ENCODE measurements at places on chromosomes 12 and 14. TPM values are rescaled to one million over a fixed set of nuclear protein-coding genes. Genes with fewer than 3 reads are reported as not detected.

LRRC9 gene
- 0.47 TPM for polyA plus RNA-seq

KRT1 gene
- 1.0 TPM for polyA plus RNA-seq

DNA sequence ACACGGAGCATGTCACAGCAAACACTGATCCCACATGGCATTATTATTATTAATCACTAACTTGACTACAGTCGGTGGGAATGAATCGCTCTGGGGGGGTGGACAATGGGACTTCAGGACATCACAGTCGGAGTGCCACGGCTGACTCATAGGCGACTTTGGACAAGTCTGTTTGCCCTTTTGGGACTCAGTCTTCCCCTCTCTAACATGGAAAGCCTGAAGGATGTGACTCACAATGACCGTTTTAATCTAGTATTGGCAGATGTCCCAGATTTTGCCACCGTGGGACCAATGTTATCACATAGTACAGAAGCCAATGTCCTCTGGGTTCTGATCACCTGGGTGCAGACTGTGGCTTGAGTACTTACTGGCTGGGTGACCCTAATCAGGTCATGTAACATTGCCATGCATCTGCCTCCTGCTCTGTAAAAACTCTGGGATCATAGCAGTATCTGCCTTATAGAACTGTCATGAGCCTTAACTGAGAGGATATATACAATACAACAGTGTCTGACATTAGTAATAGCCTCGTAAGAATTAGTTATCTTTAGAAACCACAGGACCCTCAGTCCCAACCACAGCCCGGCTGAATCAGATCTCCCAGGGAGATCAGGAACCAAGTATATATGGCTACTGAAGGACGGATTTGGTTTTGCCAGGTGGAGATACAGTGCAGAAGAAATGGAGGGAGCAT lies 362.6 kb downstream of the BCL11B start:
- no peak for DNase-seq

SIX1 gene
- polyA plus RNA-seq, result 59.4 TPM

RPGRIP1 gene
- polyA plus RNA-seq, result 0.82 TPM

ARMH4 gene
- 6.8 TPM for polyA plus RNA-seq

GRCh38 chr14:87409393-87409792 lies 583.6 kb downstream of the GALC start:
- no peak for DNase-seq

DNA sequence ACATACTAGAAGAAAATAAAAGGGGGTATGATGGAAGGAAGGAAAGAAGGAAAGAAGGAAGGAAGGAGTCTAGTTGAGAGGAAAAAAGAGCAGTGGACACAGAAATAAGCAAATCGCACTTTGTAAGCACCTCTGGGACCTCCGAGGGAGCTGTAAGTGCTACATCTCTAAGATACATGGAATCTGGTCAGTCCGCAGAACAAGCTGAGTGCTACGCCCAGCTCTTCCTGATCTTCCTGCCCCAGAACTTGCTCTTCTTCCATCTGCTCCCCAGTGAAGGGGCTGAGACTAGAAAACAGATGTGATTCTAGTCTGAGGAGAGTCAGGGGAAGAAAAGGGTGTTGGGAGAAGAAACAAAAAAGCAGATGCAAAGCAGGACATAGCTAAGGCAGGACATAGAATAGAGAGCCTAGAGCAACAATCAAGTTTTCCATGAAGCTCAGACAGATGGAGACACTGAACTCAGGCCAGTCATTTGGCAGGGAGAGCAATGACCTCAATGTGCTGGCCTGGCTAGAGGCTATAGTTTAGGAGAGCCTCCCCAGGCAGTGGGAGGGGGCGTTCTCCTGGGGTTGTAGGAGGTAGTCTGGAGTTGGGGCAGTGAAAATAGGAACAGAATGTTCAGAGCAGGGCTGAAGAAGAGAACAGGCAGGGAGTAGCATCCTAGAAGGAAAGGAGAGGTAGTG lies 1.7 kb upstream of the MFAP5 start:
- DNase-seq, result peak; percentile 97

GRCh38 chr14:93991212-93991611 lies 5.9 kb upstream of the CCDC197 start:
- no peak for DNase-seq

CCDC91 gene
- polyA plus RNA-seq, result 20.6 TPM

DNA sequence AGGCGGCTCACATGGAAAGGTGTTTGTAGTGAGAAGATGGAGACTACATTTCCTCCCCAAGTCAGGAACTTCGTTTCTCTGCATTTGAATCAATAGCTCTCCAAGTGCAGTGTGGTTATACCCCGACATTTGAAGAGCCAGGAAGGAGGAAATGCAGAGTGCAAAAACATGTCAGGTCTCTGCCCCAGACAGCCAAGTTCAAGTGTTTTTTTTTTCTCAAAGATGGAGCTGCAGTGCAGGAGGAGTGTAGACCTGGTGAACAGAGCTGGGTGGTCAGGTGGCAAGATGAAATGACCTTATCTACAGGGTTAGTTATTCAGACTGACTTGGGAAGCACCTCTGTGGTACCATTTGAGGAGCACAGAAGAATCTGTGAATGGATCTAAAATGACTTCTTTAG lies 21.3 kb downstream of the MLXIP start:
- DNase-seq, result no peak

RNASE3 gene
- polyA plus RNA-seq, result 0.28 TPM

GRCh38 chr14:26741711-26742212 lies 143.9 kb upstream of the NOVA1 start:
- DNase-seq, result no peak

DNA sequence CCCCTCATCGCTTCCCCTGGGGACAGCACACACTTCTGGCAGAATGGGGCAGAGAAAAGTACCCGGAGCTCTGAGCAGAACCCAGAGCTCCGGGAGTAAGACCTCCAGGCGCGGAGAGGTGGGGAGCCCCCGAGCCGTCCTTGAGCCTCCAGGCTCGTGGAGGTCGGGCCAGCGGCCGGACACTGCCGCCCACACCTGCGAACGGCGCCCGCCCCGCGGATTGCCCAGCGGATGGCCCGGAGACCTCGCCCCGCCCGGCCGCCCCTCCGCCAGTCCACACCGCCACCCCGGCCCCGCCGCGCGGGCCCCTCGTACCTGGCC lies 344 bp downstream of the SPTLC2 start:
- no peak for DNase-seq

TSHR gene
- 0.65 TPM for polyA plus RNA-seq

- no peak for DNase-seq
Measured at GRCh38 chr12:128567730-128568129, 256.0 kb downstream of the SLC15A4 start.

FAR2 gene
- 10.5 TPM for polyA plus RNA-seq

- DNase-seq, result no peak
Measured at GRCh38 chr12:100857971-100858370, 63.4 kb downstream of the ANO4 start.

TPPP2 gene
- polyA plus RNA-seq, result 0.49 TPM

DNA sequence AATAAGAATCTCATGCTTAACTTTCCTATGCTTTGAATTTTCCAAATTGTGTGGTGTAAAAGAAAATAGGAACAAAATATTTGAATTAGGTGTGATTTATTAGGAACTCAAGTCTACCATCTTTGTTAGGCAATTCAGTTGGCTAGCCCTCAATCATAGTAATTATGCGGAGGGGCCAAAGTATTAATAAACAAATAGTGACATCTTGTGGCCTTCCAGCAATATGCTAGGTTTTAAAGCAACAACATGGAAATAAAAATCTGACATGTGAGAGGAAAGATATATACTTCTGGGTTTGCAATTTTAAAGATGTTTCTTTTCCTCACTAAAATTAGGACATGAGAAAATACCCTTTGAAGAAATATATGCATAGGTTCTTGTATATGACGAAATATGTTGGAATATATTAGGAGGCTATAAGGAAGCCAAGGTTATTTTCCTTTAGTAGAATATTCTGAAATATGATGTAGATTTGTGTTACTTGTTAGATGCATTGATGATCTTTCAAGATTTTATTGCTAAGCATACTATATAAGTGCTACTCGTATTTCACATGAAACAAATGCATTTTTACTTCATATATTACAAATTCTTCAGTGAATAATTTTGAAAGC lies 200.4 kb downstream of the PTPRO start:
- no peak for DNase-seq

KRT6A gene
- polyA plus RNA-seq, result not detected

DNA sequence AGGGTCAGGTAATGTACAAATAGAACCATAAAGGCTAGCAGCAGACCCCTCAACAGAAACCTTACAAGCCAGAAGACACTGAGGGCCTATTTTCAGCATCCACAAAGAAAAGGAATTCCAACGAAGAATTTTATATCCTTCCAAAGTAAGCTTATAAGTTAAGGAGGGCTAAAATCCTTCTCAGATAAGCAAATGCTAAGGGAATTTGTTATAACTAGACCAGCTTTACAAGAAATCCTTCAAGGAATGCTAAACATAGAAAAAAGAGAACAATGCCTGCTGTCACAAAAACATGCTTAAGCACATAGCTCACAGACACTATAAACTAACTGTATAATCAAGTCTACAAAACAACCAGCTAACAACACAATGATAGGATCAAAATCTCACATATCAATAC lies 130.7 kb upstream of the RPL10L start:
- DNase-seq, result no peak

GRCh38 chr12:24244801-24245200 lies 295.3 kb upstream of the SOX5 start:
- DNase-seq, result no peak

DNA sequence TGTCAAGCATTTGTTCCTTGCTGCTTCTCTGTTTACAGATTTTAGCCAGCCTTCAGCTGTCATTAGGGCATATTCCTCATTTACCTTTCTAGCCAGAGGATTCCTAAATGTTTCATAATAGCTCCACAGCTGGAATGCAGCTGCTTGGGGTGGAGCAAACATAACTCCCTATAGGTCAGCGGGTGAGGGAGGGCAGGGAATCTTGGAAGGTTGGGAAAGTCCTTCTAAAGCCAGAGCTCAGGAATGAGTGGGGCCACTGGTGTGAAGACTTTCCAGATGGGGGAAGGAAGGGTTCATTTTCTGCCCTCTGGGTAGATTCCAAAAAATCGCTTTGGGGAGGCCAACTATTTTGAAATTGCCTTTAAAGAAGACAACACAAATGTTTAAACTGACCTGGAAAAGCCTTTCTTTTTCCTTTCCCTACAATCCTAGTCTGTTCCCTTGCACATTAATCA lies 16.3 kb upstream of the IRF2BPL start:
- DNase-seq, result no peak

- no peak for DNase-seq
Measured at GRCh38 chr14:92652413-92653151, 95.8 kb downstream of the LGMN start.

POTEM gene
- not detected for polyA plus RNA-seq

DNA sequence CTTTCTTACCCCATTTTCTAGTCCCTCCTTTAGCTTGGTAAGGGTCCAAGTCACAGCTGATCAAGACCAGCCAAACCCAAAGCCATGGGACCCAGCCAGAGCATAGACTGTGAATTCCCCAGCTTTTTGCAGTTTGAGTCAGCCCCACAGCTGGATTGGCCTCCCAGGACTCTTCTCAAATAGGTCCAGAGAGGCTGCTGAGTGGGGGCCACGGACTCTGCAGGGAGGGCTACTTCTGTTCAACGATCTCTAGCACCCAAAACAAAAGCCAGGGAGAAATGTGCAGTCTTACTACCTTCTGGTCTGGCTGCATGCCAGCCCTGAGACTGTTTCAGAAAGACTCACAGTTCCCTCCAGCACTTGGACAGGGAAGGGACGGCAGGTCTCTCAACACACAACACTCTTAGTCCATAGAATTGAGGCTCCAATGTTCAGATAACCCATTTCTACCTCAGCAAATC lies 1.6 kb downstream of the VDR start:
- no peak for DNase-seq

HOXC4 gene
- 9.1 TPM for polyA plus RNA-seq

DNA sequence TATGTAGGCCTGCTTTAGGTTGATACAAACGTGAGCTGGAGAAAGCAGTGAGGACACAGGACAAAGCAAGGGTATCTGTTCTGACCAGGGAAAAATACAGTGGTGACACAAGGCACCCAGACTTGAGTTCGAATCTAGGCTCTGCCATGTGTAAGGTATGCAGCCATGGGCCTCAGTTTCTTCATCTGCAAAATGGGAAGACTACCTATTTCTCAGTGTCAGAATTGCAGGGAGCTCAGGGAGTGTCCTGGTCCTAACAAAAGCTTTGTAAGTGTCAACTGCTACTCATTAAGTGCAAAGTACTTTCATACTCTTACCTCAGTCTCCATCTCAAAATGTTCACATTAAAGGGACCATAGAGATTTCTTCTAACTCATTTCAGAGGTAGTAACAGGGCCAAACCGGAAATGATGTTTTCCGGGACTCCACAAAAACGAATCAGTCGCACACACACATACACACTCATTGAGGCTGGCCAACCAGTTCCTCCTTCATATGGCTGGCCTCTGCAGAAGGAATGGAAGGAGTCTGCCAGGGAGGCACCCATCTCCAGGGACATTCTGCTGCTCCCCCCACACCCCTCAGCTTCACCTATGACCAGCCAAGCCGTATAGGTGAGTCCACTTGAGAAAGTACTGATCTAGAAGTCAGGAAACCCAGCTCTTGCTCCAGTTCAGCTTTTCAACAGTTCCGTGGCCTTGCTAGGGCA lies 7.8 kb downstream of the CTDSP2 start:
- no peak for DNase-seq

DNA sequence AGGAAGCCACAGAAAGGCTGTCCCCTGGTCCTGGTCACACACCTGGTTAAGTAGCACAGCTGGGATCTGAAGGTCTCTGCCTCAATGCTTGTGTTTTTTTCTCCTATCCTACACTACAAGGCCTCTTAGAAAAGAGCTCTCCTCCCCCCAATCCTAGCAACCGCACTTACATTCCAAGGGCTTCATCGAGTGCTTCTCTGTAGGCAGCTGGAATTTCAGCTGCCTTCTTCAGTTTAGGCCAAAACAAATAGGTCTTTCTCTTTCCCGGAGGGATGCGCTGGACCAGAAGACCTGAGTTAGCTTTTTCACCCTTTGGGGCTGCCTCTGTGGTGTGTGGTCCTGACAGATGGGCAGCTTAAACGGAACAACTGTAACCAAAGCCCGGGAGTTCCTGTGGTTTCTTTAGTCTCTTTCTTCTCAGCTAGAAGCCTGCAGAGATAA lies 109.7 kb downstream of the GPATCH2L start:
- no peak for DNase-seq

GRCh38 chr12:118337194-118337838 lies 35.4 kb downstream of the TAOK3 start:
- no peak for DNase-seq

Measured in forelimb muscle (tissue), 1 donor.